ENCODE measurements at places on chromosomes 5 and 9.

DNA sequence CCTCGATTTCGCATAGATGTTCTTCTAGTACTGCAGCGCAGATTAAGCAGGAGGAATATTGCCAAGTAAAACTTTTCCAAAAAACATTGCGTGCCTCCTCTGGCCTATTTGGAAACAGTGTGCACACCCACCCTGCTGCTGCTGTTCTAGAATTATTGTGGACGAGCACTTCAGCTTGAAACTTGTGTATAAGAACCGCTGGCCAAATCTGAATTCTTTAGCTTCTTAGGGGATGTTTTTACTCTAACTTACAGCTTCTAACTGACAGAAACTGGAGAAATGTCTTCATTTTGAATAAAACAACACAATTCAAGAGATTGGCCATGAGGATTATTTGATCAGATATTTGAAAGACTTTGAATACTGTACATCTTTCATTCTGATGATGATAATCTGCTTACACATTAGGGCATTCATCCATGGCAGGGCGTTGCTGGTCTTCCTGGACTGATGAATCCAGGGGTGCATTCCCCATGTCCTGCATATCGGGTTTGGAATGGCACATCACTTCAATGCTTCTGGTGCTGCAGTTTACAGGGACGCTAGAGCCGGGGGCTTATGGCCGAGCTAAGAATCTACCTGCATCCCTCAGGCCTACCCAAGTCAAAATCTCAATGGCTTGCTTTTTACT, 6.5 kb downstream of the ADAMTS16 start:
- DNase-seq: no peak

- no peak for DNase-seq
Measured at GRCh38 chr9:80492221-80492620, 920.5 kb downstream of the TLE4 start.

GRCh38 chr5:116152169-116152568, 67.3 kb downstream of the COMMD10 start:
- no peak for DNase-seq

GRCh38 chr5:77117161-77117560, 30.1 kb upstream of the ZBED3 start:
- no peak for DNase-seq

- no peak for DNase-seq
Measured at GRCh38 chr5:157283434-157283833, 17.5 kb downstream of the CYFIP2 start.

GRCh38 chr5:124650951-124651662, 95.3 kb downstream of the ZNF608 start:
- no peak for DNase-seq

- no peak for DNase-seq
Measured at GRCh38 chr5:101995585-101995984, 300.5 kb downstream of the SLCO4C1 start.

DNA sequence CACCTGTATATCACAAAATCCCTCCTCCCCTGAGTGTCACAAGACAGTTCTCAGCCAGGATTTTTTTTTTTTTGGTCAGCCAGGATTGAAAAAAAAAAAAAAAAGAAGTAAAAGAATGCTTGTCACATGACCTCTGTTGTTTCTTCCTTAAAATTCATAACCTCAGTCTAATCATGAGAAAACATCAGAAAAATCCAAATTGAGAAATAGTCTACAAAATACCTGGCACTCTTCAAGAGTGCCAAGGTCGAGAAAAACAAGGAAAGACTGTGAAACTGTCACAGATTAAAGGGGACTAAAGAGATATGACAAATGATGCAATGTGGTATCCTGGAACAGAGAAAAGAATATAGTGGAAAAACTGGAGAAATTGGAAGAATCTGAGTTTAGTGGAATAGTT, 58.5 kb upstream of the SUB1 start:
- DNase-seq: no peak

- DNase-seq: no peak
Measured at GRCh38 chr5:85345818-85346217, 961.1 kb upstream of the EDIL3 start.

Data from pons (tissue), 1 donor.